ENCODE measurements at places on chromosomes 5 and 9.

GRCh38 chr5:98975223-98975622 lies 46.4 kb upstream of the CHD1 start:
- DNase-seq: no peak

GRCh38 chr9:14783358-14783757 lies 60.8 kb upstream of the CER1 start:
- no peak for DNase-seq

- DNase-seq: no peak
Observed at GRCh38 chr9:98402019-98402840, 146.8 kb upstream of the TBC1D2 start.

DNA sequence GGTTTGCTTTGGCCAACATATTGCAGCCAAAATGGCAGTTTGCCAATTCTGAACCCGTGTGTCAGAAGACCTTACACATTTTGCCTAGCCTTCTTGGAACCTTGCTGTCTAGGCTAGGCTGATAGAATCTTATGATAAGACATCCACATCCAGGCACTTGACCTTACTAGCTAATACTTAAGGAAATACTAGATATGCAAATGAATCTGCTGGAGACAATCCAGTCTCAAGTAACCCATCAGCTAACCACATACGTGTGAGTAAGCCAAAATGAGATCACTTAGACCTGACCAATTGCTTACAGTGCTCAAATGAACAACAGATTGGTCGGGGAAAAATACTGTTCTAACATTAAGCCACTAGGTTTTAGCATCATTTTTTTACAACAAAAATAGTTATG lies 1504.6 kb upstream of the CDH9 start:
- DNase-seq: no peak

GRCh38 chr9:109086221-109086620 lies 33.5 kb downstream of the TMEM245 start:
- DNase-seq: peak; percentile 37
